ENCODE measurements at places on chromosomes 3 and 15.

DNA sequence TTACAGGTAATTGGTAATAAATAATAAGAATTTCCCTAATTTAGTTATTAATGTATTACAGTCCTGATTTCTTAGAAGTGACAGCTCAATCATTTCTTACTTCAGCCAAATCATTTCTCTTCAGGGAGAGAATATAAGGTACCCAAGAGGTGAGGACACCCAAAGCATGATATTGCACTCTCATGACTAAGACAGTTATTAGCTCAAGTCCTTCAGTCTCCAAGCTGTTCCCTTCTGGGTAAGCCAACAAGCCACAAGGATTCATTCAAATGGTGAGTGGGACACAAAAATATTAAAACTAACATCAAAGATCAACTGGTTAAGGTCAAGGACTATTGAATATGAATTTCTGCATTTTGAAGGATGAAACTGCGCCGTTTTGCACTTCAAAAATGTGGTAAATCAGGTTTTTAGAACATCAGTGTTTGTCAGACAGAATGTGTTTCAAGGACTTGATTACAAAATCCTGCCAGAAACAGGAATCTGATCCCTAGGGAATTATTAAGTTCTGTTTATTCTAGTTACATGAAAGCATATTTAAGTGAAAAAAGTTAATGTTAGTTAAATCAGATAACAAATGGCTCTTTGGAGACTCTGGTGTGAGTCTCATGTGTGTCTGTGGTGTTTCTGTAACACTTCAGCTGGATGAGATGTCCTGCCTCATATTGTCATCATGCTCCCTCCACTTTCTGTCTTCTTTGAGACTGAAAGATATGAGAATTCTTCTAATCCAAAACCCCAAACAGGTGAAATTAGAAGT, 101.7 kb upstream of the COL8A1 start:
- no peak for DNase-seq

DNA sequence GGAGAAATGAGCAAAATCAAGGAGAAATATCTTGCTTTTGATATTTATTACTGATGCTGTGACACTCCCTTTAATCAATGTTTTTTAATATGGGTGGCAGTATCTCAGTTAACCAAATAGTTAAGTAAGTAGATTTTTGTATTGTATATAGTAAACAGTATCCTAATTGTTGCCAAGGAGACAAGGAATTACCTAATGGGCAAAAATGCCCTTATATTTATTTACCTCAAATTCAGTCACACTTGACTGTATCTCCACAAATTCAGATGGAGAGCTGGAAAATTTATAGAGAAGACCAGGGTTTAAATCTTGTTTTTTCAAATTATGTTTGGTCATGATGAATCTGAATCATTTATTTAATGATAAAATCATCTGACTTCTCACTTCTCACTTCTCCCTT, 3.6 kb upstream of the CHD2 start:
- DNase-seq, result no peak

DNA sequence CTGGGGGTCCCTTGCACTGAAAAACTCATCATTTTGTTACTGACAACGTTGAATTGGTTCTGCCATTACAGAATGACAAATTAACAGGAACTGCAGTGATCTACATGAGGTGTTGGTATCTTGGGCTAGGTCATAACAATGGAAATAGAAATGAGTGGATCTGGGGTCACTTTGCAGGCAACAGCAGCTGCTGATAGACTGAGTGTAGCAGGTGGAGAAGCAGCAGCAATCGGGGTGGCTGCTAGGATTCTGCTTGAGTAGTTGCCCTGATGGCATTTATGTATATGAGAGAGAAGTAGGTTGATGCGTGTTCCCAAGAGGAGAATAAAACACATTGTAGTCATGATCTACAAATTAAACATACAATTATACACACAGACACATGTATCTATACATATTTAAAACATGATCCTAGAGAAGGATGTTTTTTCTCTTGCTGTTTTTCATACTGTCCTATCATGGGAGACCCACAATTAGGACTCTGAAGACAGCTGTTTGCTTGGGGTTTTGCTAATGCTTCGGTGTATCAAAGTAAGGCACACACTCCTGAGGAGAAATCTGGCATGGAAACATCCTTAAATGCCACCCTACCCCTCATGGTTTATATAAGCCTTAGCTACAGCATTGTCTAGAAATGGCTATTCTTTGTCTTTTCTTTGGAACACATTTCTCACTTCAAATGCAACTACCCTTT, 15.8 kb upstream of the THBS1 start:
- no peak for DNase-seq

DNA sequence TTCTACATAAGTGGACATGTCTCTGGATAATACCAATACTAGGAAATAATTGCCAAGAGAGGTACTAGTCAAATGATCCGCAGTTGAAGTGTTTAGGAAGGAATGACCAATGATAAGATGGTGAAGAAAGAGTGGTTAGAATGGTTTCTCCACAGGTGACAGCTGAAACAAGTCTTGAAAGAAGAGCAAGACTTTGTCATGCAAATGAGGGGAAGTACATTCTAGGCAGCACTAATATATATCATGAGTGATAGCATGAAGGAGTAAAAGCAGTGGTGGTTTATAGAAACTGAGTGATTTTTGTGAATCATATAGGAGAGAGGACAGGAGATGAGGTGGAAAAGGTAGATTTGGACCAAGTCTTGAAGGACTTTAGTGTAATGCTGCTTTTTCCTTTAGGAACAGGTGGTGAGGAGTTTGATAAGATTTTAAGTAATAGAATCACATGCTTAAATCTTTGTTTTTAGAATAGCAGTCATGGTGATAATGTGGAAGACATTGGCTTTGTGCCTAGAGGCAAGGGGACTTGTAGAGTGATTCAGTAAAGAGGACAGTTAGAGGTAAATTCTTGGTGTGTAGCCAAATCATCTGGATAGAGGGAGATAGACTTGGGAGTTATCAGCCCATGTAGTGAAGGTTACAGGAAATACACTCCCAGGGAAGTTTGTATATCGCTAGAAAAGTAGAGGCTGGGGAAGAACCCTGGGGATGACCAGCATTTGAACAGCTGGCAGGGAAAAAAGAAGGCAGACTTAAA, 31.9 kb downstream of the SLMAP start:
- DNase-seq, result peak; percentile 35

- DNase-seq, result no peak
Observed at GRCh38 chr3:28224430-28224829, 17.0 kb upstream of the CMC1 start.

DNA sequence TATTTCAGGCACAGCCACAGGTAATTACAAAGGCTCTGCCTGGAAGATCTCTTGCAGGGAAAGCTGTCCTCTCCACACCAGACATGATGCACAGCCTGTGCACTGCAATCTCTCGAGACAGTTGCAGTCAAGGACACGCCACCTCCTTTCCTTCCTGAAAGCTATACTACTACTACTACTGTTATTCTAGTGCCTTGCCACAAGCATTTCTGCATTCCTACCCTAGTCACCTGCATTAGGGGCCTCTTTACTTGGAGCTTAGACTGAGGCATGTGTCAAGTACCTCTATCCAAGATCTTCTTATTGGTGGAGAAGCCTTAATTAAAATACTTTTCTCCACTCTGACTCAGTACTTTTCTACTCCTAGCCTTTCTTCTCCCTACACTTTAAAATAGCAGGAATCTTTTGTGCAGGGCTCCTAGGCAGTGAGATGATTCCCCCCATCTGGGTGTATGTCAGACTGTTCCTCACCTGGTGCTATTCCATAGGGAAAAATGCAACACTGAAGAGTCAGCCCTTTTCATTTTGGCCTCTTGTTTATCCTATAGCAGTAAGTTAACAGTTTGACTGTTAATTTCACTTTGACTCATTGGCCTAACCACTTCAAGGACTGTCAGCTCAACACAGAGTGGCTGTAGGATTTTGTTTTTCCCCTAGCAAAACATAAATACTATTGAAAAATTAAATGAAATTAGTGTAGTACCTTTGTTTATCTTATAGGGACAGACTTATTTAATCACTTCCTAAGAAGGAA, 78.9 kb downstream of the ESYT3 start:
- no peak for DNase-seq

- peak; percentile 10 for DNase-seq
Observed at GRCh38 chr3:182435860-182436259, 357.4 kb upstream of the ATP11B start.

GRCh38 chr15:85753791-85754452, 40.8 kb downstream of the KLHL25 start:
- peak; percentile 39 for DNase-seq

DNA sequence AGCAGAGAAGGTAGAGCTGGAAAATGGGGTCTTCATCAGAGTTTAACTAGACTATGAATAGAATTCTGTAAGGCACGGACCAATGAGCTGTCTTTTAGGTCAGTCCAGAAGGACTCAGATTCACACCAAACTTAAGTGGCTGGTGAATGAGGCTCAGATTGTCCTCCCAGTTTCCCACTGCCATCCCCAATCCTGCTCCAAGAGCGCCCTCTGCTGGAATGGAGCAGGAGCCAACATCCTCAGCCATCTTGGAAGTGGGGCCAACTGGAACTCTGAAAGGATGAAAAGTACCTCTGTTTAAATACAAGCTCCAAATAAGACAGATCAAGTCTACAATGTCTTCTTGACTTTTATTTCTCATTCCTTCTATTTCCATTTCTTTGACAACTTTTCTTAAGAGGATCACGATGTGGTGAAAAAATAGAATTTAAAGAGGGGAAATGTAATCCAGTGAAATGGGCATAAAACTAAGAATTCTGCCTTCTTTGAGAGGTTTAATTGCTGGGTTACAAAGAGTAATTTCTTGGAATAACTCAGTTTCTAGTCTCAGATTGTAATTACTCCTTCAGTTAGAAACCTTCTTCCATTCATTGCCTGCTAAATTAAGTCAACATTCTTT, 217.1 kb upstream of the TPRG1 start:
- peak; percentile 88 for DNase-seq

GRCh38 chr15:59137566-59137965, 32.6 kb downstream of the CCNB2 start:
- no peak for DNase-seq

GRCh38 chr15:41182266-41182665, 48.3 kb downstream of the EXD1 start:
- no peak for DNase-seq

DNA sequence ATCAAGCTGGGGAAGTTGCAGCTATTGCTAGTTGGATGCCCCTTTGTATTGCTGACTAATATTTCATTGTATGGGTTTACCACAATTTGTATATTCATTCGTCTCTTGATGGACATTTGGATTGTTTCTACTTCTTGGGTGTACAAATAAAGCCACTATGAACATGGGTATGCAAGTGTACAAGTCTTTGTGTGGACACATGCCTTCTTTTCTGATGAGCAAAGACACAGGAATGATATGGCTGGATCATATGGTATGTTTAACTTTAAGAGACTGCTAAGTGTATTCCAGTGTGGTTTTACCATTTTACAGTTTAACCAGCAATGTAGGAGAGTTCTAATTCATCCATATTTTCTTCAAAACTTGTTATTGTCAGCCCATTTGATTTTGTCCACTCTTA, 32.2 kb downstream of the NECTIN3 start:
- peak; percentile 18 for DNase-seq

DNA sequence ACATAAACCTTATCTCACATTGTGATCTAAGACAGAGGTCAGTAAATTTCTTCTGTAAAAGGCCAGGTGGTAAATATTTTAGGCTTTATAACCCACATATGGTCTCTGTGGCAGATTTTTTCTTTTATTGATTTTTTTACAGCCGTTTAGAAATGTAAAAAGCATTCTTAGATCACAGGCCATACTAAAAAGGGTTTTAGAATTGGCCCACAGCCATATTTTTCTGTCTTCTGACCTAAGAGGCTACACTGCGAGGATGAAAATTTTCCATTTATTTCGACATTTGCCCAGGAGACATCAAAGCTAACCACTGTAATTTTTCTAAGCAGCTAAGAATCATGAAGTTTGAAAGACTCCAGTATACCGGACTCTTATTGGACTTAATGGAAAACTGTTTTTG, 377.2 kb upstream of the SGO1 start:
- DNase-seq, result no peak

DNA sequence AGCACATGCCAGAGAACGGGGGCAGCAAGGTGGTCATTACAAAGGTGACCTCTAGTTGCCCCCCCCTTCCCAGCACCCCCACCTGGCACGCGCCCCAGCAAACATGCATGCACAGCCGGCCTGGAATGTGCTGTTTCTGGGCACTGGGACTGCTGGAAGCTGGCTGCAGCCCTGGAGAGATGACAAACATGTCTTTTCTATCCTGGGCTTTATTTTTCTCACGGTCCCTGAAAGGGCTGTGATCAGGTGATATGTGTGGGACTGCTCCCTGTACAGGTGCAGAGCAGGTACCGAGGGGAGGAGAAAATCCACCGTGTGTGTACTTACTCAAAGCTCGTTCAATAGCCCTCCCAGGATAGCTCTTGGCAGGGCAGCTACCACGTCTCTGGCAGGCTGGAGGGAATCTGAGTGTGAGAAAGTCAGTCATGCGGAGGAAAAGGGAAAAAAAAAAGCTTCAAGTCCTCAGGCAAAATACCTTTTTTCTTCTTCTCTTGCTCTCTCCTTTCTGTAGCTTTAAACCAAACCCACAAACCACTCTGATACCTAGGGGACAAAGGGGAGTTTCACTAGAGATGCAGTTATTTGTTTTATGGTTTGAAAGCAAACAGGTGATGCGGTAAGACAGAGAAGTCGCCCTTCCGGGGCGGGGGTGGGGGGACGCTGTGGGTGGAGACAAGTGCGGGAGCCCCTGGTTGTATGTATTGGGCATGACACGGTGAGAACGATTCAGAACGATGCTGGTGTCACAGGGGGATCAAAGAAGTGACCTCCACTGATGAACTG, 5.0 kb upstream of the HES1 start:
- peak; percentile 56 for DNase-seq

DNA sequence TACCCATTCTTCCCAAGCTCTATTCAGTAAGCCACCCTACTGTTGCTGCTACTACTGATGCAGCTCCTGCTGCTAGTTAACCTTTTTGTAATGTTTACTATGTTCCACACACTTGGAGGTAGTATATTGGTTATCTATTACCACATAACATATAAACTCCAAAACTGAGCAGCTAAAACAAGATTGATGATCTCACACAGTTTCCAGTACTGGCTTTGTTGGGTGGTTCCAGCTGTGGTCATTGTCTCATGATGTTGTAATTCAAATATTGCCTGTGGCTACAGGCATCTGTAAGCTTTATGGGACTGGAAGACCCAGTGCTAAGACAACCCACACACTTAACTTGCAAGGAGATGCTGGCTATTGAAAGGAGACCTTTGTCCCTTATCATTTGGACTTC, 556.2 kb upstream of the SUCLG2 start:
- DNase-seq, result no peak

GRCh38 chr3:37995652-37996641, 5.4 kb downstream of the VILL start:
- no peak for DNase-seq

DNA sequence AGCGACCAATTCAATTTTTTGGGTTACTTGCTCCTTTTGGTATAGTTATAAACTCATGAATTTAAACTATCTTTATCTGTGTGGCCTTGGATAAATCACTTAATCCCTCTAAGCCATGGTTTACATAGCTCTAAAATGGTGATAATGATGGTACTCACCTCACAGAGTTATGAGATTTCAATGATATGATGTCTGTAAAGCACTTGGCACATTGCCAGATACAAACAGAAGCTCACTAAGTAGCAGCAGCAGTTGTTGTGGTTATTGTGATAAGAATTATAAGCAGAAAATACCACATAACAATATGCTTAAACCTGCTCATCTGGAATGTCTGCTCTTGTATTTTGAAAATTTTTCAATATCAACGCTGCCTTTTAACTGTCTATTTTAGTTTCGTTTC, 185.1 kb upstream of the SNTN start:
- DNase-seq, result no peak

GRCh38 chr3:18579661-18580060, 154.5 kb upstream of the SATB1 start:
- DNase-seq, result no peak

GRCh38 chr3:188554404-188554803, 400.4 kb downstream of the LPP start:
- peak; percentile 8 for DNase-seq

Data from epithelial cell of esophagus (primary cell).